ENCODE measurements at places on chromosomes 5 and 9.

GRCh38 chr5:174078416-174078815, 32.9 kb downstream of the NSG2 start:
- DNase-seq = no peak

GRCh38 chr5:136749016-136749415, 383.7 kb upstream of the TRPC7 start:
- no peak for DNase-seq

DNA sequence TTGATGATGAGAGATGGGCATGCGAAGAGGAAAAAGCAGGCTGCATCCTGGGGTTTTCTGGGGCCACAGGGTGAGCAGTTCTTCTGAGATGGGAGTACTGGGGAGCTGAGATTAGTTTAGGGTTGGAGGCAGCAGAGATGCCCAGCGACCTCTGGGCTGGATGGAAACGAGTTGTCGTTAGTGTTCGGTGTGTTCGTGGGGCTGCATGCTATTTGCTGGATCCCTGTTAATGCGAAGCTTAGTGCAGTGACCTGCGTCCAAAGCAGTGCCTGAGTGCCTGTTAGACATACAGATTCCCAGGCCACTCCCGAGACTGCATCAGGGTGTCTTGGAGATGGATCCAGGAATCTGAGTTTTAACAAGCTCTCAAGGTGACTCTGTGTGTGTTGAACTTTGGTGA, 201.3 kb downstream of the CACNA1B start:
- DNase-seq = no peak

GRCh38 chr5:139468421-139468931, 2.3 kb upstream of the SMIM33 start:
- DNase-seq = no peak

- no peak for DNase-seq
These were observed 1.2 kb downstream of the CCNH start for GRCh38 chr5:87411586-87411972.
